ENCODE measurements at places on chromosomes 2 and 18.
A peak's percentile ranks its signal among the peaks of the same experiment; 100 is the strongest.

DNA sequence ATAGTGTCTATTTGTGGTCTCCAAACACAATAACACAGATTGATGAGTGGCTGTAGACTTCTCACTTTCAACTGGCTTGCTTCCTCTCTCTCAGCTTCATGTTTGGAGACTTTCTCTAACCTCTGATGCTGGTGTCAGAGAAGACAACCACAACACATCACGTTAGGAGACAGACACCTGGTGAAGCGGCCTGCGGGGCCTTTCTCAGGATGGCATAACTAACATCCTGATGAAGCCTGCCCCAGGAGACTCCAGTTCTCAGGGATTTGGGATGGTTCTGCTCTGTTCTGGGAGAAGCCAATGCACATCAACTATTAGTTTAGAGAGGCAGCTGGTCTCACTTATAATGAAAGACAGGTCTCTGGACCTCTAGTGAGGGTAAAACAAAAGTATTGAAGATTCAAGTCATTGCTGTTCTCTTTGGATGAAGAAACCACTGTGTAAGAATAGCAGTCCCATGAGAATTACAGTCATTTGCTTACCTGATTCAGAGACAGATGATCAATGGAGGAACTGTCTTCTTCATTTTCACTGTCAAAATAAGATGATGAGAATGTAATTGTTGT lies 2.0 kb downstream of the IL1A start:
- no peak for DNase-seq

- DNase-seq = no peak
These were observed 92.6 kb upstream of the PNPT1 start for GRCh38 chr2:55786280-55786679.

GRCh38 chr2:68917034-68917718 lies 35.5 kb downstream of the GKN2 start:
- no peak for DNase-seq

- DNase-seq = no peak
These were observed 3.4 kb upstream of the STAMBP start for GRCh38 chr2:73825408-73825807.

- no peak for DNase-seq
These were observed 367.0 kb downstream of the RND3 start for GRCh38 chr2:150120326-150120955.

DNA sequence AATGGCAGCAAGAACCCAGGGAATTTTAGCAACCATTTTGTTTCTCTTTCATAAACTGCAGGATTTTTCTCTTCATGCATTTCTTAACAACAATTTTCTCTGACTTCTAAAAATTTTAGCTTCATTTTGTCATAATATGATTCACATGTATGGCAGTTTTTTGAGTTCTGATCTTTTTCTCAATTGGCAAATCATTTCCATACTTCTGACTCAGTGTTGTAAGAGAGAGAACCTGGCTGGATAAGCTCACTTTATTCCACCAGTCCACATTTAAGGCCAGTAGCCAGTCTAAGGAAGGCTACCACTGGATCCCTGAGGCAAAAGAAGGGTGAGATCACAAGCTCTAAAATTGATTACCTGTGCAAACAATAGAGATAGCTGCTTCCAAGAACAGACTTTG lies 42.8 kb upstream of the COL3A1 start:
- no peak for DNase-seq

DNA sequence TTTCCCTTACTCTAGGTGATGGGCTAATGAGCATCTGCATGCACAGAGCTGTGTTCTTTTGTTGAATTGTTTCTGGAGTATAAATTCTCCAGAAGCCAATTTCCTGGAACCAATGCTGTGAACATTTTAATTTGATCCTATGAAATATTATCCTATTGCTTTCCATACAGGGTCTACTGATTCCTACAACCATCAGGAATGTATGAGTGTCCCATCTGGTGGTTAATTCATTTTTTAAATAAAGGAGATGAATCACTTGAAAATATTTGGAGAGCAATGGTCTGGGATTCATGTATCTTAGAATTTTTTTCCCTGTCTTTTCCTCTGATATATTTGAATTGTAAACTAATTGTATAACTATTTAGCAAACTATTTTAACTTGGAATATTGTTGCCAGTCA lies 14.0 kb downstream of the KIF5C start:
- DNase-seq = no peak

DNA sequence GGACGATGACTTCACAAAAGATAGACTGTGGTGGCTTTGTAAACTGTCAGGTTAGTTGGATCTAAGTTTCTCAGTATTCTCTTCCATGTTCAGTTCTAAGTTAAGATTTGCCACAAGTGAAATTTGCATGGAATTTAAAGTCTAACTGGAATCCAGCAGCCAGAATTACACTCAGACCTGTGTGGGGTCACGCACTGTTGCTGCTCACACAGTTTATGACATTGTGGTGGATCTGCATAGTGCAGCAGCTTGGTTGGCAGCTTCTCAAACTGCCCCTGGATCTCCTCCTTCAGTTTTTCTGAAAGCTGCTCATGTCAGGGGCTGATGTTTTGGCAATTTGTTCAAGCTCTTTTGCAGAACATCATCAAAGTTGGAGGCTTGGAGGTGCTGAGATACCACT lies 228.1 kb upstream of the KCNJ3 start:
- DNase-seq = no peak

DNA sequence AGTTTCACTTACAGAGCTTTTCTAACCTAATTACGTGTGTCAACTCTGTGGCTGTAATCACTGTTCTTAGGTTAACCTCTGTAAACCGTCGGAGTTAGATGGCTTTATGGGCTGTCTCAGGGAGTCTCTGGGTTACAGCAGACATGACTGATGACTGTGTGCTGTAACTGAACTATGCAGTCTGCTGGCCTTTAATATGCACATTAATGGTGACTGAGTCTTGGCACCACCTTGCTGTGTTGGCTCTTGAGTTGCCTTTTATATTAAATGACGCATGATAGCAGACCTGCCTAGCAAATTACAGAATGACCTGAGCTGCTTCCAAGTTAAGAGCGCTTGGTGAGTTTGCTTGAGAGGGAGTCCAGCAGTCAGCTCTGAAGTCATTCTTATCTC lies 90.1 kb downstream of the ACKR3 start:
- no peak for DNase-seq

GRCh38 chr2:55804535-55804934 lies 110.9 kb upstream of the PNPT1 start:
- no peak for DNase-seq

GRCh38 chr2:189304360-189304759 lies 124.8 kb upstream of the COL5A2 start:
- no peak for DNase-seq

GRCh38 chr18:1078301-1078700 lies 173.6 kb downstream of the ADCYAP1 start:
- no peak for DNase-seq

DNA sequence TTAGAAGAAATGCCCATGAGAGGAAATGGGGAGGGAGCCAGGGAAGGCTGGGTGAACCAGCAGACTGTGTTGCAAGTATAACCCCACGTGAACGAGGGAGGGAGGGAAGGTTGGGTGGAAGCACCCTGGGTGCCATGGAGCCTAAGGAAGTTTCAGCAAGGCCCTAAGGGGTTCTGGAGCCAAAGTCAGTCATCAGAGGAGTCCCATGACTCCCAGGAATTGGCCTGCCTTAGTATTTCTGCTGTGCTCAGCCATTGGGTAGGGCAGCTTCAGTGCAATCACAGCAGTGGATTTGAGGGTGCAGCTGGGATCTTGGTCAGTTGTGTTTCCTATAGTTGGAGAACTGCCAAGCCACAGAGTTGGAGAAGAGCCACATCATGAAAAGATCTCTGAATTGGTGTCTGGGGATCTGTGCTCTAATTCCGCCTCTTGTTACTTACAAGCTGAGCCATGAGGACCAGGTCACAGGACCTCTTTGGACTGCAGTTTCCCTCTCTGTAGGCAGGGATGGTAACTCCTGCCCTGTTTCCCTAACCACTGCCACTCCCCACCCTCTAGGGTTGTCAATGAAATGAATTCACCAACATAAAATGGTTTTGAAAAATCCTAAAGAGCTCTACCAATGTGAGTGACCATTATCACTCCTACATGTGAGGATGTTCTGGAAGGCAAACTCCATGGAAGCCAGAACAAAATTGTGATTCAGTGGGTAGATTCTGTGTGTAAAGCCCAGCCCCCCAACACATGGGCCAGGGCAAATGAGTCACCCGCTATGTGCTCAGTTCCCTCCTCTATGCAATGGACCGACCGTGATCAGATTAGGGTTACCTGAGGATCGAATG lies 108.9 kb downstream of the CLIP4 start:
- DNase-seq = no peak

- DNase-seq = peak; percentile 39
These were observed 42.7 kb downstream of the ACSL3 start for GRCh38 chr2:222903234-222904220.

DNA sequence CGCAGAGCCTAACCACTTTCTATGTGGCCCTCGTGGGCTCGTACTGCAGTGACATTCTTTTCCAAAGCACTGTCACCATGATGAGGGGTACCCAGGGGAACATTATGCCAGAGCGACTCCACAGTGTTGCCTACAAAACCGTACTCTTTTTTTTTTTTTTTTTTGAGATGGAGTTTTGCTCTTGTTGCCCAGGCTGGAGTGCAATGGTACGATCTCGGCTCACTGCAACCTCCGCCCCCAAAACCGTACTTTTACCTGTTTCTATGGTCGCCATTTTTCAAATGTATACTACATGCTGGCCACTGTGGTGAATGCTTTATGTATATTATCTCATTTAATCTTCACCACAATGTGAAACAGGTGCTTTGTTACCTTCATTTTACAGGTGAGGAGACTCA lies 4.3 kb downstream of the PLEK start:
- DNase-seq = no peak

DNA sequence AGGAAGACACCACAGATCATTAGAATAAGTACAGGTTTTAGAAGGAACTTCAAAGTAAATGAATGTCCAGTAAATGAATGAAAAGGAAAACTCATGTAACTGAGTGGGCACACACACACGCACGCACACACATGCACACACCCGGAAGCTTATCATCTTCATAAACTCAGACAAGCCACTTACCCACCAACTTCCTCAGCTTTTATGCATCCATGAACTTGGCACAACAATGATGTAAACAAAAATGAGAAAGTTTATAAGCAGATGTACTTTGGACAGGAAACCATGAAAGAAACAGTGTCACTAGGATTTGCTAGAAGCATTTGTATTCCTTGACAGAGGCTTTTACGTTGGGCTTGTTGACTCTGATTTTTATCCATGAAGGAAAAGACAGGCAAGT lies 23.2 kb downstream of the RNF152 start:
- no peak for DNase-seq

GRCh38 chr2:158266111-158266510 lies 164.4 kb downstream of the UPP2 start:
- DNase-seq = no peak

DNA sequence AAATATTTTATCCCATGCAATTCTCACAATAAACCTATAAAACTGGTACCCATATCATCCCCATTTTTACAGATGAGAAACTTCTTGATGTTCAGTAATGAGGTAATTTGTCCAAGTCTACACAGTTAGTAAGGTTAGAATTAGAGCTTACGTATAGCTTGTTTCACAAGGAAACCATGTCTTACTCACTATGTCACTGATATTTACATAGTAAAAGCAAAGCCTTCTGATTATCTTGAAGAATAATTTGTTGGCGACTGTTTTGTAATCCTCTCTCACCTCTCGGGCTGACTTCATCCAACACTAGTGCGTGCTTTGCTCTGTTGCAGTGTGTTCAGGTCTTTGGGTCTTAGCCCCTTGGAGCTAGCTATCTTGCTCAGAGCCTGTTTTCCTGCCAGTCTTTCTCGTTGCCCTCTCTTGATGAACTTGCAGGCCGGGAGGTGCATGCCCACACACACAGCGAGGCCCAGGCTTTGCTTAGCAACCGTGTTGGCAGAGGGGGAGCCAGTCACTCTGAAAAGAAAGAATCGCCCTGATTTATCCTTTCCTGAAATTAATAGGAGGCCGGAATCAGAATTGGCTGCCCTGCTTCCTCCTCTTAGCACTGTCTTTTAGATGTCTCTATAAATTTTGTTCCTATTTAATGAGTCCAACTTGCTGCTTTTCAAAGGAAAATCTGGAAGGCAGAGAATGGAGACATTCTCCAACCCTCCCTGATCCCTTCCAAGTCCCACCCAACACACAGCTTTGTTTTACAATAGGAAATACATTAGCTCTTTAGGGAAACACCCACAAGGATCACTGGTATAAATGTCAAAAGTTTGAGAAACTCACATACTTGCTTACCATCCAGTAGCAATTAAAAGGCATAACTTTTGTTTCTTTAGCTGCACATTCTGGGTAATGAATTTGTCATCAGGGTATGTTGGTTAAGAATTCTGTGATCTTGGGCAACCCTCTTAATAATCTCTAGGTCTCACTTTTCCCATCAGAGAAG lies 97.6 kb upstream of the SEC11C start:
- DNase-seq = no peak

DNA sequence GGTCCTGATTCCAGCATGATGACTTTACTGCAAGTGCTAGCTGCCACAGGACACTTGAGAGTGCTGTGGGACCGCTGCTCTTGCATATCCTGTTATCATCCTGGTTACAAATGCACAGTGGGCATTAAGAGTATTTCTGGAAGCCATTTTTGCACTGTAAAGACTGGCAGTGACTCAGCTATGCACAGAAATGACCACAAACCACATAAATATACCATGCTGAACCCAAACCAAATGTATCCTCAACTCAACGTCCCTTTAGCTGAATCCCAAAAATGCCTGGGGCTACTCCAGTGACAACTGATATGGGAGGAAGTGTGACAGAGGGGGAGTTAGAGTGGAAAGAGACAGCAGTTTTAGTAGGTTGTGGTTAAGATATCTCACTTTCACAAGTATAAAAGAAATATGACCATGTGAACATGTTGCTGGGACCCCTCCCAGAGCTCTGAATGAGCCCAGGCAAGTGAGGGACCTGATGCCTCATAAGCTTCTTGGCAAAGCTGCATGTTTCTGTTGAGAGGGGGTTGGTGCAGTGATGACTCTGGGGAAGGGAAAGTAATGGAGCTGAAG lies 37.3 kb downstream of the RHBDD1 start:
- DNase-seq = no peak

DNA sequence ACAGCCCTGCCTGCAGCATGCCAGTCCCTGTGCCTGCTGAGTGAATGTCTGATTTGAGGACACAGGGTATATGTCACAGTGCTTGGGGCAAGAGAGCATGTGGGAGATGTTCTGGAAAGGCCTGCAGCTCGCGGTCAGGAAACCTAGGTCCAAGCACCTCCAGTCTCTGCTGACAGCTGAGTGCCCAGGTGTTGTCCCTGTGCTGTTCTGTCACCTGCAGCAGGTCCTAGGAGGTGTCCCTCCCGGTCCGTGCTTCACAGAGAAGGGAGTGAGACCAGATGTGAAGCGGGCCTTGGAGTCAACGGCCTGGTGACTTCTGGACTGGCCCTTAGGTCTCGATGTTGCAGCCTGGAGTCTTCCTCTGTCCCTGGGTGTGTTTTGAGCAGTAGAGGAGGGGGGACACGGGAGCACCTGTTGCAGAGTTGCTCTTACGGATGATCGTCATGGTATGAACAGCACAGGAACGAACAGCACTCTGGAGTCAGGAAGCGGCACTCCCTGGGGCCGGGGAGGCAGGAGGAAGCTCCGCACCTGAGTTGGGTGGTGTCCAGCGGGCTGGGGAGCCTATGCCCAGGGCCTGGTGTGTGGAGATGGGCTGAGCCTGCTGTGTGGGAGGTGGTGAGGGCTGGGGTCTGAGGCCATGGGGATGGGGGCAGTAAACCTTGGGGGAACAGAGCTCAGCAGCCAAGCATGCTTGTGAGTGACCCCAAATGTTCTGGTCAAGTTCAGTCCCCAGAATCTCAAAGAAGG lies 21.6 kb upstream of the ARHGEF4 start:
- DNase-seq = no peak

GRCh38 chr2:61693744-61694143 lies 155.6 kb upstream of the XPO1 start:
- DNase-seq = no peak

Data from GM18507 (cell line).